ENCODE measurements at places on chromosomes 11 and 22.

DNA sequence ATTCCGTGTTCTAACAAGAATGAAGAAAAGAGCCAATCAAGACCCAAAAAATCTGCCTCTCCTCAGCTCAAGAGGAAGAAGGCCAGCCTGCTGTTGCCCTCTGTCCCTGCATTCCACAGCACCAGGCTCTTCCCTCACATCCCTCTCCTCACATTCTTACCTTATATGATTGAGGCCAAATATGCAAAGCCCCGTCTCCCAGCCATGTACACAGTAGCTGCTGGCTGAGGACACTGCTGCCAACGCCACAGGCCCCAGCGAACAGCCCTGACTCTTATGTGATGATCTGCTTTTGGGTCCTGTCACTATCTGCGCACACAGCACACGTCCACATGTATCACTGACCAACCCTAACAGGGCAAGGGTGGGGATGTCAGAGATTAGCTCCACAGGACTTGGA lies 60.2 kb downstream of the MICAL3 start:
- DNase-seq, result peak; percentile 47

DNA sequence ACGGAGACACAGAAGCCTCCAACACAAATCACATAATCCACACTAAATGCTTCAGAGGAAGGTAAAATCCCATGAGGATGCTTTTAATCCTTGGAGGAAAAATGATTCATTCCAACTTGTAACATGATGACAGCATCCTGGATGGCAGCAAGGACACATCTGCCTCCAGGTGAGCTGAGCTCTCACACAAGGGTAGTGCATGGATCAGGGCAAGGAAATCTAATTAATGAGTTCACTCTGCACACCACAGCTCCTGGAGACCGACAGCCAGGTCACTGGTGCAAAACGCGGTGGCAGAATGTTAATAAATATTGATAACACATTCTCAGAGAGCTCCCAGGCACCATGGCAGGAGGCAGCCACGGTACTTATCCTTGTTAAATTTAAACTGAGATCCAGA lies 40.3 kb upstream of the CYP2D6 start:
- no peak for DNase-seq

- DNase-seq, result no peak
Measured at GRCh38 chr22:31520051-31520450, 23.7 kb downstream of the SFI1 start.

DNA sequence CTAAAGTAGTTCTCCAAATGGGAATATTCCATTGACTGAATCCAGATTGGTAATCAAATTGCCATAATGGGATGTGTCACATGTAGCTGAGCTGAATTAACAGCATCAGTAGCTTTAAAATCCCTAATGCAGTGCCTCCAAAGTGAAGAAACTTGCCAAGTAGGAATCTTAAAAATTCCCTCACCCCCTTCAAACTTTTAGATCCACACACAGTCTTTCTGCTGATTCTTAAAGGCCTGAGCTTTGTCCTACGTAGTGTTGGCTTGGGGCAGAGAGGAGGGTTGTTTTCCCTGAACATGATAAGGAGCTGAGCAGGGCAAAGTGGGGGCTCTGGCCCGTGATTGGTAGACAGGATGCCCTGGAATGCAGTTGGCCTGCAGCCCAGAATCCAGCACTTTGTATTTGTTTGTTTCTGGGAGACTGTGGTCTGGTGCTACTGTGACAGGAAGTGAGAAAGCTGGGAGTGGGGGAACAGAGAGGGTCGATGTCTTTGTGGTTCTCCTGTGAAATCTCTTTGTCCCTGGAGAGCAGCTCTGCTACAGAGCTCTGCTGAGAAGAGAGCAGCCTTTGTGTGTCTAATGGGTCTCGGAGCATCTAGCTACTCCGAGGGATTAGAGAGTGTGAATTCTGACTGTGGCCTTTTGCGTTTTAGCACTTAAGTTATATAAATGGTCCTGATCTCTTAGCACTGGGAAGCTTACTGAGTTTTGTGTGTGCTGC lies 16.9 kb downstream of the CTNND1 start:
- DNase-seq, result peak; percentile 100

GRCh38 chr11:75107187-75107586 lies 10.5 kb upstream of the OR2AT4 start:
- DNase-seq, result peak; percentile 15

DNA sequence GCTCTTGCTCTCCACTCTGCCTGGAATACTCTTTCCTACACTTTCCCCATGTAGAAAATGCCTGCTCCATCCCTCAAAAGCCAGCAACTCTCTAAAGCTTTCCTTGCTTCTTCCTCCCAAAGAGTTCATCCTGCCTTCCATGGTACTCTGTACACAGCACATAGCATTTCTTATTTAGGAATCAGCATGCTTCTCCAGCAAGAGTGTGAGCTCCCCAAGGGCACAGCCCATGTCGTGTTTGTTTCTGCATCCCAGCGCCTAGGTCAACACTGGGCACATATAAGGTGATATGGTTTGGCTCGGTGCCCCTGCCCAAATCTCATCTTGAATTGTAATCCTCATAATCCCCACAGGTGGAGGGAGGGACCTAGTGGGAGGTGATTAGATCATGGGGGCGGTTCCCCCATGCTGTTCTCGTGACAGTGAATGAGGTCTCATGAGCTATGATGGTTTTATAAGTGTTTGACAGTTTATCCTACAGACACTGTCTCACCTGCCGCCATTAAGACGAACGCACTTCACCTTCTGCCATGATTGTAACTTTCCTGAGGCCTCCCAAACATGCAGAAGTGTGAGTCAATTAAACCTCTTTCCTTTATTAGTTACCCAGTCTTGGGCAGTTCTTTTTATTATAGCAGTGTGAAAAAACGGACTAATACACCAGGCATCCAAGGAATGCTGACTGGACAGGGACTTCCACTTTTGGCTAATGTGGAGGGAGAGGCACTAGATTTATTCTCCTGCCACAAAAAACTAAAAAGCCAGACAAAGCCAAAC lies 8.2 kb downstream of the VPS37C start:
- DNase-seq, result peak; percentile 83

- no peak for DNase-seq
Measured at GRCh38 chr11:85977751-85978160, 91.1 kb downstream of the PICALM start.

DNA sequence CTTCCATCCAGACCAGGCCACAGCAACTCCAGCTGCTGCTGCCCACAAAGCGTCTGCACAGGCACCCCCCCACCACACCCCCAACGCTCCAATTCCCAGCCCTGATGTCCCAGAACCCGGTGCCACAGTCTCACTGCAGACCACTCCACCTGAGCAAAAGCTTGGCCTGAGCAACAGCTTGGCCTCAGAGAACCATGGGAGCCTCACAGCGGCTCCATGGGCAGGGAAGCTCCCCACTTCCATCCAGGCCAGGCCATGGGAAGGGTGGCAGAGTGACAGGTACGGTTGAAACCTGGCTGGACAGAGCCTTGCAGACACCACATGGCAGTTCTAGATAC lies 13.2 kb downstream of the PLXNB2 start:
- no peak for DNase-seq

DNA sequence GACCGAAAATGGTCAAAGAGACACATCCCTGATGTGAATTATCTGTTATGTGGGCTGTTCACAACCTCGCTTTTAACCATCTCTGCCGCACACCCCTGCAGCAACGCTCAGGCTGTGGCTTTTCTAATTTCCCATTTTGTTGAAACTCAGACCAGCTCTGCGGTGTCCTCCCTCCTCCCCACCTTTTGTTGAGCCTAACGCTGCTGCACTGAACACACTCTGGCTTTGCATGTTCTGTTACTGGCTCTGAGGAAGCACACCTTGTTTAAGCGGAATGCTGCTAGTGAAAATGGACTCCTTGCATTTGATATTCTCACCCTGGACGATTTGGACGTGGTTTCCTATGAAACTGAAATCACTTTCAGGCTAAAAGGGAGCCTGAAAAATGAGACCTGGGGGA lies 198.5 kb upstream of the MTNR1B start:
- DNase-seq, result no peak

DNA sequence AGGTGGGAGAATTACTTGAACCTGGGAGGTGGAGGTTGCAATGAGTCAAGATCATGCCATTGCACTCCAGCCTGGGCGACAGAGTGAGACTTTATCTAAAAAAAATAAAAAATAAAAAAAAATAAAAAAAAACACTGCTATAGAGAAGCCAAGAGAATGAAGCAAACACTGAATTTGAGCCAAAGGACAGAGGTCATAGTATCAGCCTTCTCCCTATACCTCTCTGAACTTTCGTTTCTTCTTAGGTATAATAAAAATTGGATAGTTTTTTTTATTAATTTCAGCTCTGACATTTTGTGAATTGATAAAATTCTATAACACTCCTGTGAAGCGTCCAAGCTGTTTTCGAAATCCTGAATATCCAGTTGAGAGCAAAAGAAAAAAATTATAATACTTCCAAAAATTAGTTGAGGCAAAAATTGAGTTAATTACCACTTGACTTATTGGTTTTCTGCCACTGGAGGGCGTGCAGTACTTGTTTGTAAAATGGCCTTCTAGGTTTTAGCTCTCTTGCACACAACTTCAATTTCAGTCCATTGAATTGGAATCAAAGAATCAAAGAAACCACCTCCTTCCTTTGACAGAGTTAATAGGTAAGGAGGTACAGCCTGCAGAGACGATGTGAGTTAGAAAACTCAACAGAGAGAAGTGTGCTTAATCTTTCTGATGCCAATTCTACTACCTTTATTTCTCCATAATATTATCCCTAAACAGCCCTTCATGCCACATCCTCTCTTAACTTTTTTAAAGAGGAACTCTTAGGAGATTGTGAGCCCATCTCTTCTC lies 143.2 kb downstream of the BBOX1 start:
- DNase-seq, result peak; percentile 79

DNA sequence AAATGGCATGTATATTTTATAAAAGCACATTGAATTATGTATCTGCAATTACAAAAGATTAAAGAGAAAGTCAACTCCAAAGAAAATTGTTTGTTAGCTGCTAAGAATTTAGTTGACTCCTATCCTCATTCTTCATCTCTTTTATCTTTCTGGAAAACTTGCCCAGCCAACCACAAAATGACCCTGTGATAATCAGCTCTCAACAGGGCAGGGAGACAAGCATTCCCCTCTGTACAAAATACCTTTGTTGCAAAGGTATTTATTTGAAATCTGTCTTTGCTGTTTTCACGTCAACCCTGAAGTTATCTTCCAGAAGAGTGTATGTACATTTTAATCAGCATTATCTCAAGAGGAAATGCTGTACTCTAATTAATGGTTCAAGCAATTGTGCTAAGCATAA lies 191.1 kb upstream of the DDI1 start:
- DNase-seq, result no peak

- DNase-seq, result no peak
Measured at GRCh38 chr11:20059587-20060021, 100.7 kb downstream of the DBX1 start.

GRCh38 chr11:6353367-6353987 lies 33.2 kb upstream of the CAVIN3 start:
- DNase-seq, result peak; percentile 42

GRCh38 chr22:43385770-43386641 lies 25.8 kb upstream of the MPPED1 start:
- DNase-seq, result peak; percentile 53
